ENCODE measurements at places on chromosomes 2 and 18. TPM values are rescaled to one million over a fixed set of nuclear protein-coding genes. Genes with fewer than 3 reads are reported as not detected.

DNA sequence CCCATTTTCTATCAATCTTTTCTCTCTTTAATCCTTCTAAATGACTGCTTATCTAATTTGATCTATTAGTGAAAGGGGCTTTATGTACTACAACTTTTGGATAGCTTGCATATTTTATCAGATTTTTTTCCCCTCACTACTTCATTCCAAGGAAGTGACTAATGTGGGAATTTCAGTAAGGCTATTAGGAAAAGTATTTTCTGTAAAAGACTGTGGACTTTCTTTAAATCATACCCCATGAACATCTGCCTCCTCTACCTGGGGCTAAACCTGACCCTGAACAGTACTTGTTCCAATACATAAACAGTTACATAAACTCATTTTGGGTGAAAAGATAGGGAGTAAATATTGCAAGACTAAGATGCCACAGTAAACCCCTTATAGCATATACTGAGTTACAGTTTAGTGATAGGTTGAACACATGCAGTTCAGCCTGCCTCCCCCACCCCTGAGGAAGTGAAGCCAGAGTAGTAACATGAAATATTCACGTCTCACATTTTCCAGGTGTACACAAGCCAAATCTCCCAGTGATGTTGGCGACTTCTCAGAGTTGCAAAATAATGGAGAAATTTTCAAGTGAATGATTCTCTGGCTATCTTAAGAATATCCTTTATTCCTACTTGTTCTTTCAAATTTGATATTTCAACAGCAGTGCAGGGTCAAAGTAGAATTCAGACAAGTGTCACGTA, 590.9 kb upstream of the ZEB2 start:
- no peak for DNase-seq

DNA sequence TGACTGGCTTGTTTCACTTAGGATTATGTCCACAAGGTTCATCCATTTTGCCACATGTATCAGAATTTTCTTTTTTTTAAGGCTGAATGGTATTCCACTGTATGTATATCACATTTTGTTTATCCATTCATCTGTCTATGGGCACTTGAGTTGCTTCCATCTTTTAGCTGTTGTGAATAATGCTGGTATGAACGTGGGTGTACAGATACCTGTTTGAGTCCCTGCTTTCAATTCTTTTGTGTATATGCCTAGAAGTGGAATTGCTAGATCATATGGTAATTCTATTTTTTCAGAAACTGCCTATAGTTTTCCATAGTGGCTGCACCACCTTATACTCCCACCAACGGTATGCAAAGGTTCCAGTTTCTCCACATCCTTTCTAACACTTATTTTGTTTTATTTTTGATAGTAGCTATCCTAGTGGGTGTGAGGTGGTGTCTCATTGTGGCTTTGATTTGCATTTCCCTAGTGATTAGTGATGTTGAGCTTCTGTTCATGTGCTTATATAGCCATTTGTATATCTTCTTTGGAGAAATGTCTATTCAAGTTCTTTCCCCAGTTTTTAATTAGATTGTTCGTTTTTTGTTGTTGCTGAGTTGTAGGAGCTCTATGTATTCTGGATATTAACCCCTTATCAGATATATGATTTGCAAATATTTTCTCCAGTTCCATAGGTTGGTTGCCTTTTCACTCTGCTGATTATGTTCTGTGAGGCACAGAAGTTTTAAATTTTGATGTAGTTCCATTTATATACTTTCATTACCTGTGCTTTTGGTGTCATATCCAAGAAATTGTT, 40.7 kb downstream of the TTC39C start:
- no peak for DNase-seq

Gene ADGRF3
- total RNA-seq: not detected

Gene C2orf72
- 0.07 TPM for total RNA-seq

- DNase-seq: no peak
Measured at GRCh38 chr2:240295256-240296103, 140.0 kb upstream of the GPC1 start.

DNA sequence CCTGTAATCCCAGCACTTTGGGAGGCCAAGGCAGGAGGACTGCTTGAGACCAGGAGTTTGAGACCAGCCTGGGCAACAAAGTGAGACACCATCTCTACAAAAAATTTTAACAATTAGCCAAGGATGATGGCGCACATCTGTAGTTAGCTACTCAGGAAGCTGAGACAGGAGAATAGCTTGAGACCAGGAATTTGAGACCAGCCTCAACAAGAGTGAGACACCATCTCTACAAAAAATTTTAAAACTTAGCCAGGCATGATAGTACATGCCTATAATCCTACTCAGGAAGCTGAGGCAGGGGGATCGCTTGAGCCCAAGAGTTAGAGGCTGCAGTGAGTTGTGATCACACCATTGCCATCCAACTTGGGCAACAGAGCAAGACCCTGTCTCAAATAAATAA, 7.0 kb downstream of the MEMO1 start:
- no peak for DNase-seq

DNA sequence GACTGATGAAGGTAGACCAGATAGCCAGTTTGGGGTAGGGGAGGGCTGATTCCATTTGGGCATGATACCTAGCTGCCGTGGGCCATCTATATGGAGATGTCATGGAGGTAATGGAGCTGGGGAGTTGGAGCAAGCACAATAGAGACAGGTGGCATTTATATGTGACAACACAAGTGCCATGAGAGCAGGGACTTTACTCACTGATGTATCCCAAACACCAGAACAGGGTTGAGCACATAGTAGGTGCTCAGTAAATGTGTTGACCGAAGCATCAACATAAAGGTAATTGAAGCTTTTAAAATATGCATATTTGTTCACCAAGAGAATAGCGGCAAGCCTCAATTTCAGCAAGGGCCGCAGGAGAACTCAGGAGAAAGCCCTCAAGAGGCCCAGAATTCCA, 15.0 kb downstream of the SLC30A3 start:
- DNase-seq: no peak

DNA sequence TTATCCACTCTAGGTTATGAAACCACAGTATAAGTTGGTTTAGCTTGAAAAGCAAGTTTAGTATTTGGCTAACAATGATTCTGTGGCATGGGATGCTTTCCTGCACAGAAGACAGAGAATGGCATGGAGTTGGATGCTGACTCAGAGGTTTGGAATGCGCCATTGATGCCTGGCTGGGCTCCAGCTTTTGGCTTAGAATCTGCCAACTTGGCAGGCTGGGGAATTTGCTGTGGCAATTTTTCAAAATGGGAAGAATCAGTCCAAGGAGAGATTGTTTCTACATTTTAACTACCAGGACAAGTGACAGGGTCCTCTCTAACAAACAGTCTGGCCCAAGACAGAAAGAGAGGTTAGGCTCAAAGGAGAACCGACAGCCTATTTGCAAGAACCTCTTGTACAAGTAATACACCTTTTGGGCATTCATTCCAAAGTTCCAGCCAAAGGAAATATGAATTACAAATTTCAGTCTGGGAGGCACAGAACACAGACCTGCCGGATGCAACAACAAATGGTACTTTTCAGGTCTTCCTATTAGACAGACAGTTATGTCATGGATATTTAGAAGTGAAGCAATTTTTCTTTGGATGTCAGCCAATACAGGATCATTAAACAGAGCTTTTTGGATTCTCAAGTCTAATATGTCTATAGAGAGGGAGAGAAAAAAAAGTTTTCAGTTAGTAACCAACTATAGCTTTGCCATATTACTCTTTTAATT, 1027.7 kb downstream of the TMEM182 start:
- DNase-seq: peak; percentile 12

GRCh38 chr18:48393170-48393569, 16.0 kb downstream of the ZBTB7C start:
- DNase-seq: no peak

Gene CCL20
- total RNA-seq: not detected

- peak; percentile 69 for DNase-seq
Measured at GRCh38 chr2:10057231-10058107, 14.1 kb downstream of the KLF11 start.

Gene MYL12B
- total RNA-seq: 205 TPM

DNA sequence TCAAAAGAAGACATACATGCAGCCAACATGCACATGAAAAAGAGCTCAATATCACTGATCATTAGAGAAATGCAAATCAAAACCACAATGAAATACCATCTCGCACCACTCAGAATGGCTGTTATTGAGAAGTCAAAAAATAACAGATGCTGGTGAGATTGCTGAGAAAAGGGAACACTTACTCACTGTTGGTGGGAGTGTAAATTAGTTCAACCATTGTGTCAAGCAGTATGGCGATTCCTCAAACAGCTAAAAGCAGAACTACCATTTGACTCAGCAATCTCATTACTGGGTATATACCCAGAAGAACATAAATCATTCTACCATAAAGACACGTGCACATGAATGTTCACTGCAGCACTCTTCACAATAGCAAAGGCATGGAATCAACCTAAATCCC, 95.5 kb upstream of the XIRP2 start:
- DNase-seq: no peak

DNA sequence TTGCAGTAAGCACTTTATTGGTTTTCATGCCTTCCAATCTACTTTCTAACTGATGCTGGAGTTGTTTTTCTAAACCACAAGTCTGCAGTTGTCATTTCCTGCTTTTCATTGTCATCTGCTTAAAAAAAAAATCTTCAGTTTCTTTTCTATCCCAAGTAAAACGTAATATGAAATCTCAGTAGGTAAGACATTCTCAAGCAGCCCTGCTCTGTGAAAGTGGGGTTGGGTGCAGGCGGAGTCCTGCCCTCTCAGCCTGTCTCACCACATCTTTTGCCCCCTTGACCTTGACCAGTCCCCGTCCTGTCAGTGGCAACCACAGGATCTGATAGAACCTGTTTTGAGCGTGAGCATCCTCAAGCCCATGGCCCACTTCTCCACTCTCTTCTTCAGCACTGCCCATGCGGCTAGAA, 80.0 kb upstream of the CPO start:
- no peak for DNase-seq

DNA sequence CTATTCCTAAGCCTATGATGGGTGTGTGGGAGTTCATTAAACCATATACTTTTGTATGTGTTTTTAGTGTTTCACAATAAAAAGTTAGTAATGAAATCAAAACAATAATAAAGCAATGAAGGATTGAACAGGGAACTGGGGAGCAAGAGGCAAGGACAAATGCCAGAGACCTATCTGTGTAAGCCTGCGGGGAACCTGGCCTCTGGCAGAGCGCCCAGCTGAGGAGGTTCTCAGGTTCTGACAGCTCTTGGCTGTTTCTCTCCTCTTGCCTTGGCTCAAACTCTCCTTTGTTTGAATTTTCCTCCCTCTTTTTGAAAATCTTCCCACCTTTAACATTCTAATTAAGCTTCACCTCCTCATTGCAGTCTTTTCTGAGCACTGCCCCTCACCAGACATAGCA, 200.0 kb upstream of the NCKAP5 start:
- DNase-seq: peak; percentile 71

Gene DSG4
- not detected for total RNA-seq

Gene GAREM1
- total RNA-seq: 17.1 TPM

GRCh38 chr18:76323891-76324290, 171.2 kb downstream of the ZNF516 start:
- DNase-seq: no peak

Gene G6PC2
- total RNA-seq: not detected

- DNase-seq: no peak
Measured at GRCh38 chr2:126534478-126534877, 121.5 kb upstream of the GYPC start.

Gene GNLY
- total RNA-seq: 1.1 TPM

DNA sequence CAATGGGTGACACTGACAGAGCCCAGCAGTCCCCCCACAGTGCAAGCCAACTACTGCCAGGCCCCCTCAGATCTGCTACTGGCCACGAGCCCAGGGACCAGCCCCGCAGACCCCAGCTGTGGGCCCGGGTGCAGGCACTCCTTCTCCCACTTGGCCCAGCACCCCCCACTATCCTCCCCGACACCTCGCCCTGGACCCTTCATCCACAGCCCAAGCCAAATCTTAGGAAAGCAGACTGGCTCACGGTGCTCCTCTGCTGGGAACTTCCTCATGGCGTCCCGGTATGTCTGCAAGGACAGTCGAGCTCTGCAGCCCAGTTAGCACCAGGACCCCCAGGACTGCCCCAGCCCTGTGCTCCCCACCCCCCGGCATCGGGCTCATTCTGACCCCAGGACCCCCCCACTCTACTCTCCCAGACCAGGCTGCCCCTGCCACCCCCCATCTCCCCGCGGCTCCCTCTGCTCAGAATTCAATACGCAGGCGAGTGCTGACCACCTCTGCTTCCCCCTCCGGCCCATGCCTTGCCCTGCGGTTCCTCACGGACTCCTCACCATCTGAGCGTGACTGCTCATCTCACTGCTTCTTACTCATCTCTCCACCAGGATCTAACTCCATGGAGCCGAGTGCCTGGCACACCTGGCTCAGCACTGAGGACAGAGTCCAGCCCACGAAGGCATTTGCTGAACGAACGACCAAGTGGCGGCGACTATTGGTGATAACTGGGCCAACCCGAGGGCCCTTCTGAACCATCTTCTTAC, 85.7 kb downstream of the PXDN start:
- DNase-seq: no peak

DNA sequence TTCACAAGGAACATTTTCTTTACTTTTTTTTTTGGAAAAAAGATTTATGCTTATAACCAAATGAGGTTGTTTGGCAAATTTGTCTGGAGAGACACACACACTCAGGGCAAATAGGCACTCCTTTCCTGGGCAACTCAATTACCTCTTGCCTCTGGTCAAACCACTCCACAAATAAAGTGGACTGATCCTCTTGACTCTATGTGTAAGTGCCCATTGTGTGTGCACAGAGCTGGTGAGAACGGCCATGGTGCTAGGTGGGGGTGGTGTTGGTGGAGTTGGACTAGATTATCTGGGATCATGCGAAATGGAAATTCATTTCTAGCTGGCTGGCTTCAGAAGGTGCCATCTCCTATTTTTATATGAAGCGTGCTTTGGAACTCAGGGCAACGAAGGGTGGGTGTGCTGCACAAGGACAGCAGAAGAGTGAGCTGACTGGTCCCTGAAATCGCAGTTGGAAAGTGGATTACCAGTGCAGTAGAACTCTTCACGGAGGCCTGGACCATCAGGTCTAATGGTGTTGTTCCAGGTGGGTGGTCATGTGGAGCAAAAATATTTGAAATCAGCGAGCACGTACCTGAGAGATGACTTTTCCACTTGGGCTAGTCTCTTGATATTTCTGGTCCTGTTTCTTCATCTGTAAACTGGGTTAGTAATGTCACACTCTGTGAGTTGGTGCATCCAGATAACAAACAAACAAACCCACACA, 149.9 kb downstream of the RPIA start:
- DNase-seq: no peak

Gene HMSD
- total RNA-seq: 0.88 TPM

DNA sequence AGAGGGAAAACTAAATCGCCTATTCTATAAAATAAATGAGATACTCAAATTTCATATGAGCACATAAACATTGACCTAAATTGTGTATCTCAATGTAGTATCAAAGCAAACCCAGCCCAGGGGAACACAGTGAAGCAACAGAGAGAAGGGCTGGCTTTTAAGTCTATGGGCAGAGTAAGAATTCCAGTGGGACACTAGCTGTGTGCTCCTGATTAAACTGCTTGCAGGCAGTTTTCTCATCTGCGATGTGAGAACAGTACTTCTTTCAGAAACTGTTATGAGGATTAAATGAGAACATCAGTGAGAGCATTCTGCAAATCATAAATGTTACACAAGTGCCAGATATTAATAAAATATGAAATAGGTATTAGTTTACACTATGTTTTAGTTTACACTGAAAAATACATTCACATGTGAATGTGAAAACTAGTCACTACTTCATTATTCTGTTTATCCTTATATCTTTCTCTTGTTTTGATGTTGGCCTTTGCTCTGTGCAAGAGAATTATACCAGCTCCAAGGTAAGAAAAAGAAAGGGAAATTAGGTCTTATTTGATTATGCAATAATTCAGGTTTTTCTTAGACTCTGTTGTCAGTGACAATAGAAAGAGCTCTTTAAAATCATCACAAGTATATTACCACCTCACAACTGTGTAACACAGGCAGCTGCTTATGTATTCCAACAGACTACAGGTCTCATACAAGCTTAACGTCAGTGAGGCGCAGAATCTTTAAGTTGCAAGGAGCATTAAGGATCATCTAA, 47.5 kb downstream of the GAREM1 start:
- DNase-seq: no peak
